ENCODE measurements at places on chromosomes 5 and 9.

- DNase-seq = no peak
Observed at GRCh38 chr9:133869674-133870405, 122.3 kb downstream of the VAV2 start.

GRCh38 chr5:38329132-38329715 is 70.9 kb downstream of the EGFLAM start:
- no peak for DNase-seq

GRCh38 chr5:78588507-78588906 is 60.1 kb downstream of the LHFPL2 start:
- no peak for DNase-seq

DNA sequence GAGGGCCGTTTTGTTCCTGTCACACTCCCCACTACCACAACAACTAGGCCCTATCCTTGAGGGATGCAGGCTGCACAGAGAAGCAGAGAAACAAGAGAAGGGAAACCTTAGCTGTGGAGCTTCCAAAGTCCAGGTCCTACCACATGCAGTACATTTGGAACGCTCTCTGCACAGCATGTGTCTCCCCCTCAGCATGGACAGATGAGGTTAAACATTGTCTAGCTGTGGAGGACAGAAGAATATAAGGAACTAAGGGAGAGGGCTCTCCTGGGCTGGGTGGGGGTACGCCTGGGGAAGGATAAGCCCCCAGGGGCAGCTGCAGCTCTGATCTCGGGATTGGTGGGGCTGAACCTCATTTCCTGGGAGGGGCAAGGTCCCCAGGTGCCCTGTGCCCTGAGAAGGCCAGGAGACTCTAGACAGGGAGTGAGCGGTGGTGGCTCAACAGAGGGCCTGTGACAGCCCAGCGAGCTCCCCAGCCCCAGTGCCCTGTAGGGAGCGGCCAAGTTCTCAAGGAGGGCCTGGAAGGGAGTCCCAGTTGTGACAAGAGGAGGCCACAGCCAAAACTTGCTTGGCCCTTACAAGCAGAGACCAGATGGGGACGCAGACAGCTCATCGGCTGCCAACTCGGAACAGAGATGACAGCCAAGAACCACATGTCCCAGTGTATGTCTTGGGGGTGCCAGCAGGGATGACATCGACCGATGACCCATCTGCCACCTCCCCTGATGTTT is 30.1 kb downstream of the TSPAN17 start:
- DNase-seq = no peak

- DNase-seq = no peak
Observed at GRCh38 chr9:6498982-6499381, 86.0 kb downstream of the UHRF2 start.

- no peak for DNase-seq
Observed at GRCh38 chr9:90433398-90433941, 209.2 kb downstream of the DIRAS2 start.

DNA sequence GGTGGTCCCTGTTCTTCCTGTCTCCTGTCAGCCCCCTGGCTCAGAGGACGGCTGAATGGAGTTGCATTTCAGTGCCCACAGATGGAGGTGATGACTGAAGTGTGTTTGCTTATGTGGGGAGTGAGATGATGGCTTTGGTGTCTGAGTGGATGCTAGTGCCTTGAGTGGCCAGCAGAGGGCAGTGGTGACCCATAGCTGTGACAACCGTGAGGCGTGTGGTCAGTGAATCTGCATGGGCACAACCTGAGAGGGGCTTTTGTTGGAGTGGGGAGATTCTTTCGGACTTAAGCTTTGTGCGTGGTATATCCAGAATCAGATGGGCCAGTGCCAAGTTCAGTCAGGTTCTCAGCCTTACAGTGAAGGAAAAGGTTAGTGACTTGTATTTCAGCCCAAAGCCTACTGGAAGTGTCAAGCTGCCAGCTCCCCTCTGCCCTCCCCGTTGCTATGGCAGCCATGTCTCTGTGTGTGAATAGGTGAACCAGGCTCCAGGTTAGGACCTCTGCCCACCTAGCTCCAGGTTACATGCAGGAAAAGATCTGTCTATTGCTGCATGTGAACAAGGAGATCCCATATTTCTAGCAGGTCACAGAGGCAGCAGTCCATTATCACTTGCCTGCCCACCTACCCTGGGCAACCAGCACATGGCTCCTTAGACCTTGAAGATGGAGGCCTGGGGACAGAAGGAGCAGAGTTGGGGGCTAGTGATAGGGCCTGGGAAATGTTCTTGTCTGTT is 14.7 kb upstream of the CXXC5 start:
- peak; percentile 66 for DNase-seq

DNA sequence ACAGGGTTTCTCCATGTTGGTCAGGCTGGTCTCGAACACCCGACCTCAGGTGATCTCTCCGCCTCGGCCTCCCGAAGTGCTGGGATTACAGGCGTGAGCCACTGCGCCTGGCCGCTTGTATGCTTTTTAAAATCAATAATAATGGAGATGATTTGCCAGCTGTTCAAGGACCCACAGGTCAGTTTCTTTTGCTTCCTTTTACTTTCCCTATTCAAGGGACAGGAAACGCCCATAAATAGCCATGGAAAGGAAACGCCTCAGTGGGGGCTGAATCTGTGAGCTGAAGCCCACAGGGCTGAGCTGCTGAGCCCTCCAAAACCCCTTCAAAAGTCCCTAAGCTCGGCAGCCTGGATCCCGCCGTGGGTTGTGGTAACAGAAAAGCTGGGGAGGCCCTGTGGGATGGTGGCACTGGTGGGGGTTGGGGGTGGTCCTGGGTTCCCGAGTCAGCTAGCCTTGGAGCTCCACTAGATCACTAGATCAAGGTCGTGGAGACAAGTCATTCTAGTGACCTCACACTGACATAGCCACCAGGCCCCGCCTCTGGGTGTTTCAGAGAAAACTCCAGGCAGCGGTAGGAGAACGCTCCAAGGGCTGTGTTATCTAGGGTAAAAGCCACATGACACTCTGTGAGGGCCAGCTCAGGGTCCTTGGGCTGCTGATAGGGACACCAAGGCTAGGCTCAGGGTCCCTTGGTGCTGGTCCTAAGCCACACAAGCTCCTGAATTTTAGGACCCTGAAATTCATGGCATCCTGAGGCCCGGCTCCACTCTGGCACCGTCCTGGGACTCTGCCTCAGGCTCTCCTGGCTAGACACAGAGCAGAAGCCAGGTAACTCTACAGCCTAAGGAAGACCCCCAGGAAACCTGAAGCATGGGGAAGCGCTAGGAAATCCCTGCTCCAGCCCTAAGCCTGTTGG is 18.0 kb upstream of the DUSP1 start:
- no peak for DNase-seq

DNA sequence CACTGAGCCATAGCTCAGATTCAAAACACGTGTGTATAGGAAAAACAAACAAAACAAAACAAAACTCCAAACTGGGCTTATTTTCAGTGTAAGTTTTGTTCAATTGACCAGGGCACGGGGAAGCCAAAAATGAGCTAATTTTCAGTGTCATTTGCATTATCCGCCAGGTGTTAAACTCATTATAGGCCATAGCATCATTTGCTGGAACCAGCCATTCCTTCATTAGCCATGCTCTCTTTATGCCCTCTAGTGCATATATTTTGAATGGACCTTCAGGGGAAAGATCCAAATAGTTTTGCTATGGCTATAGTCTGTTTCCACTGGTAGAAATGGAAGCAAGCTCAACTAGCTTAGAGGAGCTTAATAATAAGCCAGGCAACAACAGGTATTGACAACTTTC is 1205.2 kb upstream of the DMAC1 start:
- no peak for DNase-seq

DNA sequence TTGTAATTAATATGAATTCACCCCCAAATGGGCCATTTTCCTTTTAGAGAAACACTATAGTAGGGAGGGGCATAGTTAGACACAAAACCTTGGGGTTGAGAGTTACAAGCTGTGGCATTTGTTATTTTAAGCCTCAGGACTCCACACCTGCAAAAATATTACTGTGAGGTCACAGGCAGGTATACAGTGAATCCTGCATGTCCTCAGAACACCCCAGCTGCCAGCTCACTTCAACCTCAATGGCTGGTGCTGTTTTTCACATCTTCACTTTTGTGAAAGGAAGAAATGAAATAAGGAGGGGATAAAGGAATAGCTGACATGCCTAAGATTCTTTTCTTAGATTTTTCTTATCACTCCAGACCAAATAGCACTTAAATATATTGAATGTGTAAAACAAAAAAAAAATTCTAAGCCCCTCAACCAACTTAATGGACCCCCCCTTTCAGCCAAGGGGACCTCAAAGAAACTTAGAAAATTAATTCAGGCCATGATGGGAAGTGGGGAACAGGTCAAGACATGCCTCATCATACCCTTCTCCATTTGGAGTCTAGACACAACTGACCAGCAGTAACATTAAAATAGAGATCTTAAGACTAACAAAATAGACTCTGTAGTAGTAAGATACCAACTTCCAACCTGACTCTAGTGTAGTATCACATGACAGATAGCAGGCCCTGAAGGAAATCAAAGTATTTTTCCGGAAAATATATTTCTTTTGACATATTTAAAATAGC is 9.2 kb downstream of the C9orf85 start:
- DNase-seq = no peak

- no peak for DNase-seq
Observed at GRCh38 chr9:69571032-69571431, 101.1 kb downstream of the APBA1 start.

DNA sequence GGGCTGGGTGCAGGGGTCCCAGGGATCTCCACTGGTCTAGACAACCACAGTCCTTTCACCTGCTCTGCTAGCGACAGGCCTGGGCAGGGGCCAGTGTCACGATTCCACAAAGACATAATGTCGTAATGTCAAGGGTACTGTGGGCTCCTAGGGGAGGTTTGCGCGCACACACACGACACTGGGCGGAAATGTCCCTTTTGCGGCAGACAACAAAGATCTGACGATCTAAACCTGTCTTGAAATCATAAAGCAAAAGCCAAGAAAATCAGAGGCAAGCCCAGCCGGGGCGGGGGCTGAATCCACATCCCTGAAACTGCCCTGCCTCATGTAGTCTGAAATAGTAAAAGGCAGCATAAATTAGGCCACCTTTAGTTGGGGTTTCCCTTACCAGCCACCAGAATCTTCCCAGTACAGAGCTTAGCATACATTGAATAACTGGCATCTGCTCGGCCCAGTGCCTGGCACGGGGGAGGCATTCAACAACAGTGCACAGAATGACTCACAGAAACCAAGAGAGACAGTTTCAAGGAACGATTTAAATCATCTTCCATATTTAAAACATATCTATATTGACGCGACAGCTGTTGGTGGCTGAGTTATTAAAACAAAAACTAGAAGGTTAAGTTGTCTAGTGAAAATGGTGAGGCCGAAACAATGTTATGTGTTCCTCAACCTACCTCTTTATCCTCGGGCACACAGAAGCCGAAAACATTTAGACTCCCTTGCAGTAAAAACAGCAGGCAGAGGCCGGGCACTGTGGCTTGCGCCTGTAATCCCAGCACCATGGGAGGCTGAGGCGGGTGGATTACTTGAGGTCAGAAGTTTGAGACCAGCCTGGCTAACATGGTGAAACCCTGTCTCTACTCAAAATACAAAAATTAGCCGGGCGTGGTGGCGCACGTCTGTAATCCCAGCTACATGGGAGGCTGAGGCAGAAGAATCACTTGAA is 151.0 kb downstream of the MYO10 start:
- DNase-seq = no peak

DNA sequence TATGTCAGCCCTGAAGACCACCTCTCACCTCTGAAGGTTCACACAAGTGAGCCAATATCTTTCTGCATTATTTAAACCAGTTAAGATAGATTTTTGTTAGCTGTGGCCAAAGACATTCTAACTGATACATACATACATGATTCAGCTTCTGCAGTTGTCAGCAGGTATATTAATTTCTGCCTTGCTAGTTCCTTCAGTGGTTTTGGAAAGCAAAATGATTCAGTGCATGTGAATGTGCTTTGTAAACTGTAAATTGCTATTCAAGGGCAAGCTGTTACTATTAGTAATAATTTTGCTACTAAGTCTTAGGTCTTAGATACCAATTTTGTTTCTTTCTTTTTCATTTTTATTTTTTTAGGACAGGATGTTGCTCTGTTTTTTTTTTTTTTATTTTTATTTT is 89.2 kb upstream of the ERBIN start:
- no peak for DNase-seq

- DNase-seq = no peak
Observed at GRCh38 chr9:94157050-94157801, 73.0 kb downstream of the PTPDC1 start.

DNA sequence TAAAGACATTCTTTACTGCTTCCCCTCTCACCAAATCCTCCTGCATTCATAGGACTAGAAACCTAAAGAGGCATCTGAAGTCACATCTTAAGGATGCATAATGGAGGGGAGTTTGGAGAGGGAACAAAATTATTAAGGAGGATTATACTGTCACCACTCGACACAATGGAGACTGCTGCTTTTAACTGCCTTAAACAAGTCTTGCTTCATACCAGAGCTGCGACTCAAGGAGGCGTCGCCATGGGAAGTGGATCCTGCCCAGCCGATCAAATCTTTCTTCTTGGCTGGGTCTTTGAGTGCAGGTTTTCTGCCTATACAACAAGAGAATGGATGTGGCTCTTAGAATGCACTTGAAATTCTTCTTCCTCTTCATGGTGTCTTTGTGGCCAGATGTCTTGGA is 66.7 kb upstream of the FOXE1 start:
- no peak for DNase-seq

DNA sequence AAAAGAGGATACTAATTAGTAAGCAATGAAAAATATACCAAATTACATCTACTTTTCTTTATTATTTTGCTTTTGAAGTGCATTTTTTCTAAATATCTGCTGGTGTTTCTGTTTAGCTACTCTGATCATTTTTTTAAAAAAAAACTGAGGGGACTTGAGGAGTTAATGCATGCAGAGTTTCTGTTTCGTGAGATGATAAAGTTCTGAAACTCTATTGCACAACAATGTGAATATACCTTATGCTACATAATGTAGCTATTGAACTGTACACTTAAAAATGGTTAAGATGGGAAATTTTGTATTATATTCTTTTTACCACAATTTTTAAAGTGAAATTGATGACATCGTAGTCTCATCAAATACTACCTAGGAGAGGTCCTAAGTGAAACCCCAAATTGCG is 288.3 kb upstream of the NR4A3 start:
- no peak for DNase-seq

GRCh38 chr5:54772684-54773083 is 212.7 kb downstream of the ESM1 start:
- no peak for DNase-seq

DNA sequence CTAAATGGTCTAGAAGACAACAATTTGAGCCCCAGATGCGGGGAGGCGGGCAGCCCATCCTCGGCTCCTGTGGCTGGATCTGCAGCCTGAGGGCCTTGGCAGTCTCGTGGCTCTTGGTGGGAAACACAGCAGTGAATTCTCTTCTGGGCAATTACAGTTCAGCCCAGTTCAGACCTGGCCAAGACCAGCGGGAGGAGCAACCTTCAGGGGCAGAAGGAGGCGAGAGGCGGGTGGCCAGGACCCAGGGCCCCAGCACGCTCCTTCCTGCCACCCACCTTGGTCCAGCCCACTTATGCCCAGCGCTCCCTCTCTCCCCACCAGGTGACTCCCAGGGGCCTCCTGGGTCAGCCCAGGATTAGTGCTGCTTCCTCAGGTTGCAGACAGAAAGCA is 7.8 kb downstream of the MYMK start:
- no peak for DNase-seq
